GM12878 (cell line): ENCODE measurements at places on chromosomes 2 and 18. TPM values are rescaled to one million over a fixed set of nuclear protein-coding genes. Genes with fewer than 3 reads are reported as not detected.

Gene PROKR1
- not detected in 2 replicates for total RNA-seq

Gene CCDC85A
- total RNA-seq = not detected in 2 replicates

Gene TRAPPC12
- 63.2 and 77.1 TPM in 2 replicates for total RNA-seq

DNA sequence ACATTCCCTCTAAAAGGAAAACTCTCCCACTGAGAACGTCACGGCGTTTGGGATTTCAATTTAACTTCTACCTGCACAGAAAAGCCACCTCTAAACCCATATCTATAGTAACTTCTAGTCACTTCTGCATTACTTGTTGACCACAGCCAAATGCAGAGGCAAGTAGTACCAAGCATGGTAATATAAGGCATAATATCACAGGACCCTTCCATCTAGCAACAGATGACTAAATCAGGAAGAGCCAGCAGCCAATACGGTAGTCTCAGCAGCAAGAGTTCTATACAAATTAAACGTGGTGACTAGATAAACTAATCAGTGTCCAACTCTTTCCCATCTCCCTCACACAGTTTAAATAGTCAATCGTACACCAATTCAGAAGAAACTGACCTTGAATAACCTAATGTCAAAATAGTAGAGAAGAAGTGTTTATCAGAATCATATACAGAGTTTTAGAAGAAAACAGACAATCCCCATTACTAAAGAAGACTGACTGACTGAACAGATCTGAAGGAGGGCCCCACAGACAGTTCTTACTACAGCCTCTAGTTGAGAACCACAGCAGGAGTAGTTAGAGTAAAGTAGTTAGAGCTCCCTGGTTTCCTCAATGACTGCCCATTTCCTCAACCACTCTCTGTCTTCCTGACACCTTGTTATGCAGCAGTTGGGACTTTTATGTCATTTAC lies 30.0 kb downstream of the MEMO1 start:
- peak; percentile 76 for DNase-seq

Gene CCDC141
- 9.6 and 12.5 TPM in 2 replicates for total RNA-seq

Gene IL1R2
- 0.35 and 0.64 TPM in 2 replicates for total RNA-seq

DNA sequence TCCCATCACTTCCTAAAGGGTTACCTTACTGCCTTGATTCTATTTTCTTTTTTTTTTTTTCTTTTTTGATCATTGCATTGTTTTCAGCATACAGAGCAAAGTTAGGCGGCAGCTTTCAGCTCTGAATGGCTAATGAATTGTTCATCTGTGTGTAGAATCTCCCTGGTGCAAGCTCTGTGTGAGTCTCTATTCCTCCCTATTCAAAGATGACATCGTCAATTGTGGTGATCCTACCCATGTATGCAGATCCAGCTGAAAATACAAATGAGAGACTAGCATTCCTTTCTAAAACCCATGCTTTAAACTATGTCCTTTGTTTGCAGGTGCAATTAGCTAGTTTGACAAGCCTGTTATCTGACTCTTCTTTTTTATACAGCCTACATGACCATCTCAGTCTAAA lies 539.0 kb downstream of the ARHGAP15 start:
- no peak for DNase-seq

DNA sequence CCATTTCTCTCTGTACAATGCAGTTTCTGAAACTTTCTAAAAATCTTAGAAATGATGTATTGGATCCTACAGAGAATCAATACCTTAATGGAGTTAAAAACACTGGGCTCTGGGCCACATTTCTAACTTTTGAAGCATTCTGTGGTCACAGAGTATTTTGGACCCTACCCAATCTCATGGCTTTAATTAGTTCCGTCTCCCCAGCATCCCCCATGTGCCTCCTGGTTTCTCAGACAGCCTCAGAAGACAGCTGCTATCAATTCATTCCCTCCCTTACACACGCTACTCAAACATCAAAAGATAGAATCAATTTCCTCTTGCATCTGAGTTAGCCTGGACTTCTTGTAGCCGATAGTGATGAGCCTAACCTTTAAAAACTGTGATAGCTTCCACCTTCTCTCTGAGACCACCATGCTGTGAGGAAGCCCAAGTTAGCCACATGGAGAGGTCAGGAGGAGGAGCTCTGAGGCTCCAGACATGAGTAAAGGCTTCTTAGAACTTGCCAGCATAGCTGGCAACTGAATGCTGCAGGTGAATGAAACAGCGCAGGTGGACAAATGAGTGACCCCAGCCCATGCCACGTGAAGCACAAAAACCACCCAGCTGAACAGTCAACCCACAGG lies 10.4 kb downstream of the ADCY3 start:
- no peak for DNase-seq

DNA sequence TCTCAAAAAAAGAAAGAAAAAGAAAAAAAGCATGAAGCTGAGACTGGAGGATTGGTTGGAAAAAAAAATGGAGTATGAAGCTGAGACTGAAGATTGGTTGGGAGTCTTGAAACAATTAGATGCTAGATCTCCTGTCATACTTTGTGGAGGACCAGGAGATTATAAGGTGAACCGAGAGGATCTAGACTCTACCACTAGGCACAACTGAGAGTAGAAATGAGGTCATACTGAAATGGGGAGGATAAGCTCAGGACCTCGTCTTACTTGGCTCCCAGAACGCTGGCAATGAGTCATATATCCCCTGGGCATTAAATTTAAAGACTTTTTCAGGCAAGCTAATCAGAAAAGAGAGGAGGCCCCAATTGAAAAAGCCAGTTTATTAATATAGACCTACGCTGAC lies 3.3 kb upstream of the ORC2 start:
- peak; percentile 31 for DNase-seq

Gene GCG
- total RNA-seq = 0.29 TPM in 1 of 2 replicates, not detected in the other

Gene ANKRD30BL
- 0.05 TPM in 1 of 2 replicates, not detected in the other for total RNA-seq

Gene EFHD1
- total RNA-seq = 0.19 TPM in 1 of 2 replicates, not detected in the other
